ENCODE measurements at places on chromosomes 4 and X.

- no peak for DNase-seq
These were observed 22.7 kb downstream of the ARMCX4 start for GRCh38 chrX:101507986-101508385.

DNA sequence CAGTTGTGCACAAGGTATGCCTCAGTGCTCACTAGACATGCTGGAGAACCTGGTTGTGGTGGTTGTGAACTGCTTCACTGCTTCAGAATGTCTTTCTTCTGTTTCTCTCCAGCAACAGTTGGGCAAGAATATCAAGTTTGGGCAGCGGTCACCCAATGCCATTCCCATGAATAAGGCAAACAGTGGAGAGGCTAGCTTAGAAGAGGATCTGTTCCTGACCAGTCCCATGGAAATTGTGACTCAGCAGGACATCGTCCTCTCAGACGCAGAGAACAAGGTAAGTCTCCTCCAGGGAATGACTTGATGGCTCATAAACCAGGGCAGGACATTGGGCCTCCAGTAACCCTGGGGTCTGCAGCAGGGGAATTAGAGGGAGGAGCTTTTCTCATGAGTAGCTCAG is 79.9 kb downstream of the AASDH start:
- DNase-seq = no peak

DNA sequence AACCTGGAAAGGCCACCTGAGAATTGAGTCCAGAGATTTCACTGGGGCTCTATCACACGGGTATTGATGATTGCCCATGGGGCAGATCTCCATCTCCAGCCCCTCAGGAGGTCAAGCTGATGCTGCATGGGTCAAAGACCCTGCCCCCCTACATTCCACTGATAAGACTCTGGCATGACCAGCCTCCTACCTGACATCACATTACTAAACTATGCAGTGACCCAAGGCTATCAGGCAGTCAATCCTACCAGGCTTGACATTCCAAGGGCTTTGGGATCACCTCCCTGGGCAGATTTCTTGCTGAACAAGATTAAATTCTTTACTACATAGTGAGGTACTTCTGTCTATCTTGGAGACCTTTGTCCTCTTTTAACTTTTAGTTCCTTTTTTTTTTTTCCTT is 192.7 kb upstream of the STS start:
- no peak for DNase-seq

- DNase-seq = no peak
These were observed 48.6 kb upstream of the NAP1L5 start for GRCh38 chr4:88746206-88746605.

GRCh38 chr4:66048861-66049260 is 378.6 kb upstream of the EPHA5 start:
- DNase-seq = no peak

DNA sequence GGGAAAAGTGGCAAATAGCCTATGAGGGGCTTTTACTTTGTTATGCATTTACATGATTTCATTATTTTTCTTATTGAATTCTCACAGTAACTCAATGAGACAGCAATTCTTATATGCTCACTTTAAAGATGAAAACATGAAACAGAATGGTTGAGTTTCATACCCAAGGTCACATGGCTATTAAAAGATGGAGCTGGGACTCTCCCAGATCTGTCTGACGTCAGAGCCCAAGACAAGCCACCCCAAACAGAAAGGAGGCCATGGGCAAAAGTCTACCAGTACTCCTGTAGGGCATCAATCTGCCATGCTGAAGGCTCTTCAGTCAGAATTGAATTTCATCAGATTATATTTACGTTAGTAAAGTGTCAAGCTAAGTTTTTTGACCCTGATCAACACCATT is 13.2 kb downstream of the HSD17B11 start:
- no peak for DNase-seq

DNA sequence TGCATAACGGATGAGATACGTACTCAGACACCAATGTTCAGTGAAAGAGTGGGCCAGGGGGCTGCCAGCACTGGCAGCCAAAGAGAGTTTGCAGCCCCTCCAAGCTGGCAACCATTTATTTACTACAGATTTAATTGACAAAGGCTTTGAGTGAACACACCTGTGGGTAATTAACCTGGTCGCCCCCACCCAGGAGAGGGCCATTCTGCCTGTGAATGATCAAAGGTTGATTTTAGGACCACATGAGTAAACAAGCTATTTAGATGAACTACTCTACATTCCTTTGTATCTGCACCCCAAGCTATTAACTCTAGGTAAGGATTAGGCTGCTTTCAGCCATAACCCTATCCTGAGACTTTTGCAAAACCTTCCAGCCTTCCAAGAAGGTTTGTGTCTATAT is 55.0 kb downstream of the RBM46 start:
- DNase-seq = no peak

DNA sequence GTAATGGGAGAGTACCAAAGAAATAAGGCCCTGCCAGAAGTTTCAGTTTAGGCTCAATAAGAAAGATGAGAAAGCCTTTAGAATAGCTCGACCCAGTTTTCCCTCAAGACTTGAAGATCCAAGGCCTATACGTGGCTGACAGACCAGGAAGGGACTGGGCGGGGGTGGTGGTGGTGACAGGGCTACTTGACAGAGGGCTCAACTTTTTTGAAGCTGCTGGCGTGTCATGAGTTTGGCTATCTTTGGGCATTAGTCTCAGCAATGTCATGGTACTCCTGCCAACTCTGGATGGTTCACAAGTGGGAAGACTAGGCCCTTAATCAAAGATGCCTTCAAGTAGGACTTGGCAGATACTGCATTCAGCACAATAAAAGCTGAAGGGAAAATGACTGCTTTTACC is 100.1 kb upstream of the SCML1 start:
- DNase-seq = no peak

DNA sequence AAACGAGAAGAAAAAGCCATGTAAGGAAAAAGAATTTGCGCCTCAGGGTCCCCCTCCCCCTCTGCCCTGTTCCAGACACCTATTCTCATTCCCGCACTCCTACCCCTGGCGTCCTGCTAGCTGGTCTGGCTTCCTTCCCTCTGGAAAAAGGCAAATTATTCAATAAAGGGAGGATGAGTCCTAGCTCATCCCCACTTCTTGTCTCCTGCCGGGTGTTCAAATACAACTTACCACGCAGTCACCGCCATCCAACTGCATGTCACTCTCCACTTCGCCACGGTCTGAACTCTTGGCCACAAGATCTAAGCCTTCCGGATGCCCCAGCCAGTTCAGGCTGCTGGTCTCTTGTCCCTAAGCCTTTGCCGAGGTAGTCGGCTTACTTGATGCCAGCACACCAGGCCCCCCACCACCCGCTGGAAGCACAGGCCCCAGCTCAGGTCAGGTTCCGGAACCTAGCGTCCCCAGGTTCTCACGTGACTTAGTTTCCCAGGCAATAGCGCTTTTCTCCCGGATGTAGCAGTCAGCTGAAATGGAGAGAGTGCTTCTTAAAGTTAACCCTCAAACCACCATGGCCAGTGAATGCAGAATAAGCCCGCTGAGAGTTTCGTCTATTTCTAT is 209.6 kb upstream of the SPIN4 start:
- peak; percentile 47 for DNase-seq

- no peak for DNase-seq
These were observed 91.9 kb downstream of the EGF start for GRCh38 chr4:110004556-110004955.

DNA sequence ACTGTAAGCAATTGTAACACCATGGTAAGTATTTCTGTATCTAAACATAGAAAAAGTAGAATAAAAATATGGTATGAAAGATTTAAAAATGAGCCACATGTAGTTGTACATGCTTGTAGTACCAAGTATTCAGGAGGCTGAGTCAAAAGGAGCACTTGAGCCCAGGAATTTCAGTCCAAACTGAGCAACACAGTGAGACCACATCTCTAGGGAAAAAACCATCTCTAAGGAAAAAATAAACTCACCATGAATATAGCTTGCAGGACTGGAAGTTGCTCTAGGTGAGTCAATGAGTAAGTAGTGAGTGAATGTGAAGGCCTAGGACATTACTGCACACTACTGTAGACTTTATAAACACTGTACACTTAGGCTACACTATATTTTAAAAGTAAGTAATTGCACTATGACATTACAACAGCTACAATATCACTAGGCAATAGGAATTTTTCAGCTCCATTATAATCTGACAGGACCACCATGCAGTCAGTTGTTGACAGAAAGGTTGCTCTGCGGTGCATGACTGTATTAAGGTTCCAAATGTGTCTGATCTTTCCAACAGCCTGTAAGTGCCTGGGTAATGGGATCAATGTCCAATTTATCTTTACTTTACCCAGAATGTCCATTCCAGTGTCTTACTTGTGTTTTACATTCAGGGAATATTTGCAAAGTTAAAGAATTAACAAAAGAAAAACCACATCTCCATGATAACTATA is 28.9 kb upstream of the LRBA start:
- DNase-seq = no peak

GRCh38 chr4:134393592-134393991 is 192.0 kb upstream of the PABPC4L start:
- DNase-seq = no peak

- no peak for DNase-seq
These were observed 3.5 kb downstream of the HUWE1 start for GRCh38 chrX:53682885-53683555.

DNA sequence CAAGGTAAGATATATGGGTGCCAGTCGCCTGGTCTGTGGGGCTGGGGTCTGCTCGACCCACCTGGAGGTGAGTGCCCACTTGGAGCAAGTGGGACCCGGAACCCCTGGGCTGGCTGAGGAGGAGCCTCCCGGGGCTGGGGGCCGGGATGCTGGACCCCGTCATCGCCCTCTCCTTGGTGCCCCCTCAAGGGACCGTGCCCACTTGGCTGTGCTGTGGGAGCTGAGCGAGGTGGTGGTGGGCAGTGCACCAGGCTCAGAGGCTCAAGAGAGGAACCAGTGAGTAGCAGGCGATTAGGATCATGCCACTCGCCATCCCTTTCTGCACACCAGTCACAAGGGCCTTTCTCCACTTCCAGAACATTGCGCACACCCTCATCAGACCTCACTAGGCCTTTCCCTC is 203.8 kb upstream of the PSAPL1 start:
- DNase-seq = no peak

GRCh38 chrX:154443479-154443910 is 446 bp upstream of the FAM50A start:
- DNase-seq = peak; percentile 15

DNA sequence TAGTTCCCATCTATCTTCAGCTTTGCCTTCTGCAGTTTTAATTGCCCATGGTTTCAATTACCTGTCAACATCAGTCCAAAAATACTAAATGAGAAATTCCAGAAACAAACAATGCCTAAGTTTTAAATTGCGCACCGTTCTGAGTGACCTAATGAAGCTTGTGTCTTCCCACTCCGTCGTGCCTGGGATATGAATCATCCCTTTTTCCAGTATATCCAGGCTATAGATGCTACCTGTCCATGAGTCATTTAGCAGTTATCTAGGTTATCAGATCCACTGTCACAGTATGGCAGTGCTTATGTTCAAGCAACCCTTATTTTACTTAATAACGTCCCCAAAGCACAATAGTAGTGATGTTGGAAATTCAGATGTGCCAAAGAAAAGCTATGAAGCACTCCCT is 363.6 kb upstream of the FAM241A start:
- DNase-seq = no peak

DNA sequence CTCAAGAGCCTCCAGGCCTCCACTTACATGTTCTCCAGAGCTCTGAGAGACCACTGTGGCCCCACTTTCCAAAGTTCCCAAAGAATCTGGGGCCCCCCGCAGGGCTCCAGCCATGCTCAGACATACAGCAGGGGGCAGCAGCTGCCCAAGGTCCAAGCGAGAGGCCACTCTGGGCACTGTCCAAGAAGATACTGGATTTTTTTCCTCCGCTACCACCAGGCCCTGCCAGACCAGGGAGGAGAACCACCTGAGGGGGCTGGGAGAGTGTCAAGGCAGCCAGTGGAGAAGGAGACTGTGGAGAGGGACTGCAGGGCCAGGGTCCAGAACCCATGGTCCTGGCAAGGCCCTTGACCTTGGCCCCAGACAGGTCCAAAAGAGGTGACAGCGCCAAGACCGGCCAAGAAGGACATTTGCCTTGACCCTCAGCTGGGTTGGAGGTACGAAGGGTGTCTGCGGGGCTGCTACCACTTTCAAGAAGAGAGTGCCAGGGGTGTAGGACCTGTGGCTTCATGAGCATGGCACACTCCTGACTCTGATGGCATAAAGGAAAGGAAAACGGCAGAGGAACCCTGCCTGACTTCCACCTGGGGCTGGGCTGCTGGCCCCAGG is 5.3 kb downstream of the EMD start:
- no peak for DNase-seq

GRCh38 chr4:54318904-54319303 is 89.8 kb downstream of the PDGFRA start:
- peak; percentile 8 for DNase-seq

DNA sequence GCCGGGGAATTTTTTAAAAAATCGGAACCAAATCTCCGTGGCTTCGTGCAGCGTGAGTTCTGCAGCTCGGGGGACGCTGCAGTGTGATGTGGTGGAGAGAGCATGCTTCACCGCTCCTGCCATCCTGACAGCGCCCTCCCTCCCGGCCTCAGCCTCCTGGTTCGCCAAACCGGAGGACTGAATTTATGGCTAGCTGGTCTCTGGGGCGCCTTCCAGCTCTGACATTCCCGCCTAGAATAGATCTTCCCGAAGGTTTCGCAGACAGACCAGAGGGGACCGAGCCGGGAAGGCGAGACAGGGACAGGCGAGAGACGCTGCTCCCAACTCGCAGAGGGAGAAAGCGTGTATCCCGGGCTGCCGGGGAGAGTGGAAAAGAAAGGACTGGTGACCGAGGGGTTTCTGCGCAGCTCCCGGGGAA is 25.9 kb downstream of the HOPX start:
- no peak for DNase-seq

- DNase-seq = no peak
These were observed 4.3 kb downstream of the CPZ start for GRCh38 chr4:8596891-8597290.

DNA sequence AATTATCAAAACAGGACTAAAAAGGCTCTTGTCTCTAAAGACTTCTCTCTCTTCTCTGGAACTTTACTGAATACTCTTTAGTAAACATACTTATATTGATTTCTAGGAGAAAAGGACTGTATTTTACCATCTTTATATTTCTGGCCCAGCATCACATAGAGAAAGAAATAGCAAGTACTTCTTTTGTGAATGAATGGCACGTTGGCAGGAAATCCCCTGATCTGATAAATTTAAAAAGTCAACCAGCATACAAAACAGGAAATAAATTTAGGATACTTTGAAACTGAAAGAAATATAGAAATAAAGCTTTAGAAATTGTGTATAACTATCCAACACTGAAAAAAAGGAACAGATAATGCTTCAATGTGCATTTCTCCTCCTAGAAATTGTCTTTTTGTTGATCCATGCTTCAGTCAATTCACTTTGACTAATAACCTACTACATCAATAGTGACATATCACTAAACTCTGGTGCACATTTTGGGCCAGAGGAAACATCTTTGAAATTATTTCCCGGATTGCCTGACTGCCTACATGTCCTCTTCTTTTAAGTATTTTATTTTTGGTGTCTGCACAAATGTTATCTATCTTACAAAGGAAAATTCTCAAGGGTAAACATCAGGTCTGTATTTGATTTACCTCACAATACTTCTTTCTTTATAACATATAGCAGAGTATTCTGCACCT is 183.5 kb upstream of the FSTL5 start:
- DNase-seq = no peak

- DNase-seq = no peak
These were observed 73.0 kb downstream of the ABLIM2 start for GRCh38 chr4:8085491-8086117.
